ENCODE measurements at places on chromosomes 4 and X.

- DNase-seq, result no peak
Measured at GRCh38 chr4:181424362-181425016, 818.7 kb upstream of the TENM3 start.

DNA sequence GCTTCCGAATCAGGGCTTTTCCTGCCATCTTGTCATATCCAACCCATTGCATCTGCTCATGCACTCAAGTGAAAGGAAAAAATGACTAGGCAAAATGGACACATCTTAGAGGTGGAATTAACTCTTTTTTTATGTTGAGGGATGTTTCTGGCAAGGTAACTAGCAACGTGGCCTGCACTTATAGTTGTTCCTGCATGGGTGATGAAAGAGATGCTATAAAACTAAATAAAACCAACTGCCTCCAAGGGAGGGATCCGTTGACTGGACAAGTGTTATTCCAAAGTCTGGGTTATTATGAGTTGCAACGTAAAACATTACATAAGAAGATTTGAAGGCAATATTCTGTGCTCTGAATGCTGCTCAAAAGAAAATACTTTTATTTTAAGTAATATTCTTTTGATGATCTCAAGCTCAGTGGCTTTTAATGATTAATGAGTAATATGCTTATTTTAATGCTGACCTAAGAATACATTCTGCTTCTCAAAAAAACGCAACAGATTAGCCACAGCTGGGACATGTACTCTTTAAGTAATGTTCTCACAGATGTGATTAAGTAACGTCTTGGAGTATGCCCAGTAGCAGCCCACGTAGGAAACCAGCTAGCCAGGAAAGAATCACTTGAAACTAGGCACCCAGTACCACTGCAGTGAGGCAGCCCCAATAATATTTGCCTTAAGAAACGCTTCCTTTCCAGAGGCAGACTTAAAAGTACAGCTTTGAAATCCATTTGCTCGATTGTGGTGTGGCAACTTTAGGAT lies 27.4 kb downstream of the KLF3 start:
- DNase-seq, result no peak

DNA sequence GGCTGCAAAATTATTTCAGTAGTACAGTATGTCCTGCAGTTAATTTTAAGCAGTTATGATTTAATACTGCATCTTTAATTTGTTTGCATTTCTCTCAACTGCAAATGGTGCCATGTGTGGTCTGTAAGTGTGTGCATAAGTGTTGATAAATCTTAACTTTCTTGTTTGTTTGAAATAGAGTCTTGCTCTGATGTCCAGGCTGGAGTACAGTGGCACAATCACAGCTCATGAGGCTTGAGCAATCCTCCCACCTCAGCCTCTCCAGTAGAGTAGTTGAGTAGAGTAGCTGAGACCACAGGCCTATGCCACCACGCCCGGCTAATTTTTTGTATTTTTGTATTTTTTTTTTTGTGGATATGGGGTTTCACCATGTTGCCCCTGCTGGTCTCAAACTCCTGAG lies 322.5 kb upstream of the NR3C2 start:
- DNase-seq, result no peak

GRCh38 chrX:23954396-23954795 lies 46.6 kb downstream of the CXorf58 start:
- DNase-seq, result no peak

DNA sequence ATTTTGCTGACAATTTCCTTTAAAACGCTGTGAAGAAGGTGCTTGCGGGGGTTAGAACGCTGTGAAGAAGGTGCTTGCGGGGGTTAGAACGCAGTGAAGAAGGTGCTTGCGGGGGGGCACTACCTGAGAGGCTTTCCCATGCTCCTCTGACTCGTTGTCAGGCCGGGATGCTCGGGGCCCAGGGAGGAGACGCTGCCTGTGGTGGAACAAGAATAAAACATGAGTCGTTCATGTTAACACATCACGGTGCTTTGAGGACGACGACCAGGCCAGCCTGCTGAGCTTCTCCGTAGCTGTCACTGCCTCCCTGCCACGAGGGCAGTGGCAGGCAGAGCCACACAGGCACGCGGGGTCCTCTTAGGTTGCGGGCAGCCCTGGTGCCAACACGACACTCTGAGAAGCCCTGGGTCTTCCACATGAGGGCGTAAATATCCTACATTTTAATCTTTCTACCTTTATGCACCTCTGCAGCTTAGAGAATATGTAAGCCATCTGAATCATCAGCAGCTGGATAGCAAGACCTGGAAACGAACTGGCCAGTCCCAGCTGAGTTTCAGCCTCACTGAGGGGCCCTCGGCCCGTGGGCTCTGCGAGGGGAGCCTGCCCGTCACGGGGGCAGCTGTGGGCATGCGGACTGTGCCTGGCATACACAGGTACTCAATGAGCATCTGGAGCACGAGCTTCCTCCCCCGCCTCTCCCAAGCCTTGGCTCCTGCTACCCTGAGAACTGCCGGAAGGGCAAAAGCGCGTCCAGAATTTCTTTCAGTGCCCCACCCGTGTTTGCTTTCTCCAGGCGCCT lies 47.0 kb downstream of the FGFRL1 start:
- no peak for DNase-seq

DNA sequence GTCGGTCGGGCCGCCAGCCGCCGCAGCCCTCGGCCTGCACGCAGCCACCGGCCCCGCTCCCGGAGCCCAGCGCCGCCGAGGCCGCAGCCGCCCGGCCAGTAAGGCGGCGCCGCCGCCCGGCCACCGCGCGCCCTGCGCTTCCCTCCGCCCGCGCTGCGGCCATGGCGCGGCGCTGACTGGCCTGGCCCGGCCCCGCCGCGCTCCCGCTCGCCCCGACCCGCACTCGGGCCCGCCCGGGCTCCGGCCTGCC lies 213 bp downstream of the NFKB1 start:
- no peak for DNase-seq

- DNase-seq, result no peak
Measured at GRCh38 chr4:187103351-187103750, 379.7 kb upstream of the FAT1 start.

DNA sequence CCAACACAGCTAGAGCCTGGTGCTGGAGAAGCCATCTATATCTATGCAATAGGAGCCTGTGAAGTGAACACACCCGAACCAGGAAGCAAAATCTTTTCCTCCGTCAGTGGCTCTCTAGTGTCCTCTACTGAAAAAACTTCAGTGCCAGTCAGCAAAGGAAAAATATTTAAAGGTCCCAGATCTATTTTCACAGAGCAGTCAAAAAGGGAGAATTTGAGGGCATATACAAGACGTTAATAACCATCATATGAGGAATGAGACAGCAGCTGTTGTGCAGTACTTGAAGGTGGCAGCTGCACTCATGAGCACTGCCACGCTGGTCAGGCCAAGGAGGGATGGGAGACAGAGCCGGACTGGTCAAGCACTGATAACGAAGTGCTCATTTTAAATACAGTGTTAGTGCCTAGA lies 14.4 kb downstream of the MCUB start:
- DNase-seq, result no peak

DNA sequence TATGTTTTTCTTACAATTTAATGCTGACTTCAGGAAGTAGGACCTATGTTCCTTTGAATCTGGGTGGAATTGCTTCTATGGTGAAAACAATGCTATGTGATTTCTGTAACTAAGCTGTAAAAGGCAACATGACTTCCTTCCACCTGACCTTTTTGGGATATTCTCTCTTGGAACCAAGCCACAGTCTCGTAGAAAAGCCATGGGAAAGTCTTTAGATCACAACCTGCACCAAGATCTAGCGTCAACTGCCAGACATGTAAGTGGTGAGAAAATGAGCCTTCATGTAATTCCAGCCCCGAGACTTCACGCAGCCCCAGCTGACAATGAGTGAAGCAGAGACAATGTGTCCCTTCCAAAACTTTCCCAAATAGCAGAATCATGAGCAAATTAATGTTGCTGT lies 297.0 kb upstream of the DCAF8L1 start:
- no peak for DNase-seq

DNA sequence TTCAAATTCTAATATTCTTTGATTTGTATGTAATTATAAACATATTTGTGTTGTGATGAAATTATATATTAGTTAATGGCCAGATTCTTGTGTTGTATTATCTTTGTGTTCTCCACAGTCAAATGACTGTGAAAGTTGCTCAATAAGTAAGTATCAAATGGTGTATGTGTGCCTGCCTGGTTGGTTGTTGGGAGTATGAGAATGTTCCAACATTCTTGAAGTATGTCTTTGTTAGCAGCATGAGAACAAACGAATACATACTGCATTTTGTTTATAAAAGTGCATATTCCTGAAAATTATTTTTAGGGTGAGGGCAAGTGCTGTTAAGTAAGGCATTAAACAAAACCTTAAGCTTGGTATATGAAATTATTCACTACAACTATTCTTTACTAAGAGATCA lies 16.2 kb downstream of the ARHGEF38 start:
- DNase-seq, result no peak

DNA sequence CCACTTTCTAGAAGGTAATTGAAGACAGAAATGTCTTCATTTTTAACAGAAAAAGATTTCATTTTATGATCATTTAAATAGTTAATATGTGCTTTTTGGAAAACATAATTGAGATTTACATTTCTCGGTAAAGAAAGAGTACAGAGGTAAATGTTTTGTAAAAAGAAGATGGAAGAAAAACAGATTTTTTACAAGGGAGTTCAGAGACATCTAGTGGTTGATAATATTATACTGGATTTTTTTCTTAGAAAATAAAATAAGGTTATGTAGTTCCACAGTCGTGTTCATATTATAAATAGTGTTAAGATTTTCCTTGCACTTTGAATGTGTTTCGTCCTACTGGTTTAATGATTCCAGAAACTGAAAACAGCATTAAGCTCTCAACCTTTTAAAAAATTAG lies 60.6 kb downstream of the SMARCA1 start:
- DNase-seq, result no peak

GRCh38 chr4:86910820-86911684 lies 18.8 kb upstream of the C4orf36 start:
- no peak for DNase-seq

GRCh38 chr4:88585917-88586316 lies 6.4 kb upstream of the HERC3 start:
- DNase-seq, result no peak

DNA sequence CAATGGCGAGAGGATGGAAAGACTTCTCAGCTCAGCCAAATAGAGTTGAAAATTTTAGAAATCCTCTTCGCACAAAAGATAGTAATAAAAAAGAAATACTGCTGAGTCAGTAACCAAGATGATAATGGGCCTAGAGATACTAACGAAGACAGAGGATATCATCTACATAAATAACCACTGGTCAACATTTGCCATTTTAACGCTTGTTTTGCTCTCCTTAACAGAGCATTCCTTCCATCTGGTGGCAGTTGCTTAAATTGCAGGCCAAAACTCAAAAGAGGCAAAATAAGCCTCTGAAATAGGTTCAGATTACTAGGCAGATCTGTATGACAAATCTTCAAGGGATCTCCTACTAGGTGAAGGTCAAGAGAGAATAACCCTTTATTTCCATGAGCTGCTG lies 51.7 kb upstream of the MCF2 start:
- DNase-seq, result peak; percentile 3

- DNase-seq, result no peak
Measured at GRCh38 chr4:52883183-52883621, 21.1 kb downstream of the RASL11B start.

GRCh38 chr4:117429061-117429460 lies 343.7 kb upstream of the TRAM1L1 start:
- DNase-seq, result peak; percentile 6

DNA sequence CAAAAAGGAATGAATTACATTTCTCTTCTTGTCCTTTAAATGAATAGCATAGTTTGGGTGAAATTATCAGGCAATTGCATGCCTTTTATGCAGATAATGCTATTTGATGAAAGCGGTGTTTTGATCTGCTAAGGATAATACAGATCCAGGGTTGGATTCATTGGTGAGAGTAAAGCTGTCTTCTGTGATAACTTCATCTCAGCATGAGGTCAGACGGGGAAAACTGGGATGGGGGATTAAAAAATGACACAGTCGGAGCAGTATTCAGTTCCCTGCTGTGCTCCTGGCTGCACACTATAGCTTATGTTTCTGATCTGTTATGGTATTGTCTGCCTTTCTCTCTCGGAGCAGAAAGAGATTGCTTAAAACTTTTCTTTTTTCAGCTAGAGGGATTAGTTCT lies 105.9 kb upstream of the TENM3 start:
- no peak for DNase-seq

DNA sequence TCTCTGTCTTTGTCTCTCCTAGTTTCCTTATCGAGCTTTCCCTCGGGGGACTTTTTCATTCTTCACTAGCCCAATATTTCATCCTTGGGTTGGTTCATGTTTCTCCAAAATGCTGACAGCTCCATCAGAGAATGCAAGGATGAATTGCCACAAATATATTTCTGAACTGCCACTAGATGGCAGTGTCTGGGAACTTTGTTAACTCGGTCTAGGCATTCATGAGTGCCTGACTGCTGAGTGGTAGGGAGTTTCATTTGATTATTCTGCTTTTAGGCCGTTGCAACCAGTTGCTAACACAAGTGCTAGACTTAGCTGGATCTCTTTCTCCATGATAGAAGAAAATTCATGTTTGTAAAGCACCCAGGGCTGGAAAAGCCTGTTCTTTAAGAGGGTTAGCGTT lies 73.5 kb upstream of the RAP2C start:
- peak; percentile 13 for DNase-seq

DNA sequence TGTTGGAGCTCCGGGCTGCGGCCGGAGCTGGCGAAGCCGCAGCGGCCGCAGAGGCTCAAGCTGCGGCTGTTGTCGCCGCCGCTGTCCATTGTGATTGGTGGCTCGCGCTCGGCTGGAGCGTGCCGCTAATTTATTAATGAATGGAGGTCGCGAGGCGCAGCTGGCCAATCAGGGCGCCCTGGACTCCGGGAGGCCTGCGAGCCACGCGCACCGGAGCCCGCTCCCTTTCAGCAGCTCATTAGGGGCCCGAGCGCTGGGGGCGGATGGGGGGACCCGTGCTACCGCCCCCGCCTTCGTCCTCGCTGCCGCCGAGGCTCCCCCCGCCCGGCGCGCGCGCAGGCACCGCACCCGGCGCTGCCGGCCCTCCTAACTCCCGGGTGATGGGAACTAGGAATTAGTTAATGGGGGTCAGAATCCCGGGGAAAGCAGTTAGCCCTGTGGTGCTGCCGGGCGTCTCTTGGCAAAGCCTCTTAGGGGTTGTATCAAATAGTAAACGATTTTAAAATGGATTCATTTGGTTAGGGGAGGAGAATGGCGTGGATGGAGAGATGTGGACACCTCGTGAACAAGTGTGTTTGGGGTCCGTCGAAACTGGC lies 589 bp upstream of the NEUROG2 start:
- DNase-seq, result peak; percentile 37

All from activated CD8-positive, alpha-beta T cell treated with anti-CD3 and anti-CD28 coated beads for 36 hours (primary cell).